ENCODE measurements at places on chromosomes 7 and 10.
A peak's percentile ranks its signal among the peaks of the same experiment; 100 is the strongest.

- no peak for DNase-seq
Measured at GRCh38 chr10:78035025-78035424, 1.4 kb downstream of the RPS24 start.

- DNase-seq: no peak
Measured at GRCh38 chr7:53900856-53901528, 641.2 kb upstream of the VSTM2A start.

DNA sequence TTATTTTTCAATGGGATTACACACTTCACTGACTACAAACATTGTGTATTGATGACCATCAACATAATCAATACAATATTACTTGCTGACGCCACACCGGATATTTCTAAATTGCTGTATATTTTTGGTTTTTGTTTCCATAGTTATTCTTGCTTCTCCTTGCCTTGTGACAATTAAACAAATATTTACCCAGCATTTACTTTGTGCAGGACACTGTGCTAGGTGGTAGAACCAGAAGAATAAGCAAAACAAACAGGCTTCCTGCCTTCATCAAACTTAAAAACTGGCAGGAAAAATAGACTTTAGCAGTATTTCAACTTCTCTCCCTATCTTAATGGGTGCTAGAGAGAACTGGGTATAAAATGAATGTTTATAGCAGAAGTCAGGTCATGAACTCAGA lies 50.6 kb downstream of the ZNF277 start:
- DNase-seq: no peak

DNA sequence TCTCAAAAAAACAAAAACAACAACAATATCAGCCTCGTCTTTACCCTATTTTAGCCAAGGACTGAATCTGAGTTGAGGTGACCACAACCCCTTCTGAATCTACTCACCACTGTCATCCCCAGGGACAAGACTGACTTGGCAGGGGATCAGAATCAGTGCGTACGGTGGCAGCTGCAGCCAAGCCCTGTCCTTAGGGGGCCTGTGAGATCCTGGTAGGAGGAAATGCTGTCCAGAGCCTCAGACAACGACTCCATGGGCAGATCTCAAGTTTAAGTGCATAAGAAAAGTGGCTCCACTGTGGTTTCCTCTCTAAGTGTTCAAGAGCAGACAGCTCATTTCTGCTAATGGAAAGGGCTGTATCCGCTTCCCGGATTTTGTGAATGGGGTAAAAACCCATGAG lies 22.4 kb upstream of the CYTH3 start:
- no peak for DNase-seq

- DNase-seq: no peak
Measured at GRCh38 chr7:118281196-118281595, 56.7 kb downstream of the ANKRD7 start.

- DNase-seq: peak; percentile 44
Measured at GRCh38 chr10:101974091-101974971, 81.6 kb downstream of the ARMH3 start.

DNA sequence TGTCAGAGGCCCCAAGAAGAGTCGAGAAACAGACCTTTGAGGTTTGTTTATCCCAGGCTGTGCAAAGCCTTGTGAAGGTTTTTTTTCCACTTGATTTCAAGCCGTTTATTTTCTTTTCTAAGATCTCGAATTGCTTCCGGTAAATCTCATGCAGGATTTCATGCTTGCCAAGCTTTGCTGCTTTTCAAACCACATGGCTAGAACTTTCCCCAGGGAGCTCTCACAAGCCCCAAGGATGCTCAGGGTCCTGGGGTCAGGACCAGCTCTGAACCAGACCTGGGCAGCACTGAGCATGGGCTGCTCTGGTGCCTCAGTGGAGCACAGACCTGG lies 48.0 kb upstream of the AQP1 start:
- no peak for DNase-seq

GRCh38 chr10:103555325-103555649 lies 61.8 kb downstream of the NEURL1 start:
- no peak for DNase-seq

GRCh38 chr7:28447071-28447470 lies 34.8 kb downstream of the CREB5 start:
- no peak for DNase-seq

DNA sequence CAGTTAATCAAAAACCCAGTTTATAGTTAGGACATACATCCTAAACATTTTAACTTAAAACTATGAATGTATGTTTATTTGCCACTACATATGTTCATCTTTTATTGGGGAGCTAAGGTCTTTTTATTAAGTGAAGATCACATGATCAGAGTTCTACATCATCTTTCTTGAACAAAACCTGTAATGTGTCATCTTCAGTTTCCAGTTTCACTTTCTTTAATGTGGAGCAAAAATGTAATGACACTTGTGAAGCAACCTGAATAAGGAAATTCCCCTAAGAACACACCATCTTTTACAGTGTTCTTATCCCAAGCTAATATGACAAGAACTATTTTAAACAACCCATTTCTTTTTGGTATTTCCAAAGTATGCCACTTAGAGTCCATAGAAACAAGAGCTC lies 166.7 kb upstream of the BET1 start:
- no peak for DNase-seq

DNA sequence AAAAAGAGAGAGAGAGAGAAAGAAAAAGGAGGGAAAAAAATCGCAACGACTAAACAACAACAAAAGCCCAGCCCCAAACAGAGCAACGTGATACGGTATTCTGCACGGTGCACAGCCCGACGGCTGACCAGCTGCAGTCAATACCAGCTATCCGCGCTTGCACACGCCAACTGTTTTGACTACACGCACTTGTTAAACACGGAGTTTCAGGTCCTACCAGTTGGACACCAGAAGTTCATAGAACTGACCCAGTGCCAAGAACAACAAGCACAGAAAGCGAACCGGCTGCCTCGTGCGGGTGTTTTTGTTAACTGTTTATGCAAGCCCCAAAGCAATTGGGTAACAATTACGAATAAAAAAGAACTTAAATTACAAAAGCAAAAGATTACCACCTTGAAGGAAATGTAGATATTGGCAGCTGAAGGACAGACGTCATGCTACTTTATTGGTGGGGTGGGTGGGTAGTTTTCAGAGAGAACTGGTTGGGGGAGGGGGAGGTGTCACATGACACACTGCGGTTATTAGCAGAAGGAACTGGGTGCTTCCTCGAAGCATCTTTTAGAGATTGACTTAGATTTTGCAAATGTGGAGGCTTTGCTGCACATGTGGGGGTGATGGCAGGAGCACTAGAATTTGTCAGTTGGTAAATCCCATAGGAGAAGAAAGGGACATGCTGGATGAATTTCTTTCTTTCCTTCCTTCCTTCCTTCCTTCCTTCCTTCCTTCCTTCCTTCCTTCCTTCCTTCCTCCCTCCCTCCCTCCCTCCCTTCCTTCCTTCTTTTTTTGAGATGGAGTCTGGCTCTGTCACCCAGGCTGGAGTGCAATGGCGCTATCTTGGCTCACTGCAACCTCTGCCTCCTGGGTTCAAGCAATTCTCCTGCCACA lies 110.6 kb upstream of the EFCAB10 start:
- peak; percentile 83 for DNase-seq

GRCh38 chr7:70044064-70044463 lies 445.8 kb downstream of the AUTS2 start:
- no peak for DNase-seq

DNA sequence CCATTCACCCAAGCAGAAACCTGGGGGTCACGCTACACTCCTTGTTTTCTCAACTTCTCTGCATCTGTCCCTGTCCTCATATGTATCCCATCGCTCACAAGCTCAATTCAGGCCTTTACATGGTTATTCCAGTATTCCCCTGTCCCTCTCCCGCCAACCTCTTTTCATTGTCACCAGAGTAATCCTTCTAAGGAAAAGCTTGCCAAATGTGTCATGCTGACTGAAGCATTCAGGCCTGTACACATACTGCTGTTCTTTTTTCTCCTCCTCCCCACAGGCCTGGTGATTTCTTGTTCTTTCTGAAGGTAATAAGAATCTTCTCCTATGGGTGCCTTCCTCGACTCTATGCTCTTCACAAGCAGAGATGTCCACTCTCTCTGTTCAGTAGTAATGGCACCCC lies 282.2 kb downstream of the PHTF2 start:
- DNase-seq: no peak

DNA sequence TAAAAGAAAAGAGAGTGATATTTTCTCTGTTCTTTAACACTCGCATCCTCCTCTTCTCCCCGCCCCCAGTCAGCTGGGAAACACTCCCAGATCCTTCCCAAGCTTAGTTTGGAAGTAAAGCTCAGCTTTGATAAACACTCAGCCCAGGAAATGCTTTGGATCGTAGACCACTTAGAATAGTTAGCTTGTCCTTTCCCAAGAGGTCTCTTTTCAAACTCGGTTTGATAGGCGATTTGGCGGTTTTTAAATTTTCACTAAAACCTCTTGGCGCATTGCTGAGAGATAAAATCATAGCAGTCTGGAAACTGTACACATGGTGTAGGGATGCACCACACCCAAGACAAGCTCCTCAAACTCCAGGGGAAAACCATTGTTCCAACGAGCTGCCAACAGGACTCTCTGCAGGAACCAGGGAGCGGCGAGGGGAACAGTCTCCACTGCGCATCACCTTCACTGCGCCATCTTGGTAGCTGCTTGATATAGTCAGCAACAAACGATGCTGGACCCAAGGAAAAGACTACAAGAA lies 22.3 kb downstream of the SMURF1 start:
- DNase-seq: no peak

DNA sequence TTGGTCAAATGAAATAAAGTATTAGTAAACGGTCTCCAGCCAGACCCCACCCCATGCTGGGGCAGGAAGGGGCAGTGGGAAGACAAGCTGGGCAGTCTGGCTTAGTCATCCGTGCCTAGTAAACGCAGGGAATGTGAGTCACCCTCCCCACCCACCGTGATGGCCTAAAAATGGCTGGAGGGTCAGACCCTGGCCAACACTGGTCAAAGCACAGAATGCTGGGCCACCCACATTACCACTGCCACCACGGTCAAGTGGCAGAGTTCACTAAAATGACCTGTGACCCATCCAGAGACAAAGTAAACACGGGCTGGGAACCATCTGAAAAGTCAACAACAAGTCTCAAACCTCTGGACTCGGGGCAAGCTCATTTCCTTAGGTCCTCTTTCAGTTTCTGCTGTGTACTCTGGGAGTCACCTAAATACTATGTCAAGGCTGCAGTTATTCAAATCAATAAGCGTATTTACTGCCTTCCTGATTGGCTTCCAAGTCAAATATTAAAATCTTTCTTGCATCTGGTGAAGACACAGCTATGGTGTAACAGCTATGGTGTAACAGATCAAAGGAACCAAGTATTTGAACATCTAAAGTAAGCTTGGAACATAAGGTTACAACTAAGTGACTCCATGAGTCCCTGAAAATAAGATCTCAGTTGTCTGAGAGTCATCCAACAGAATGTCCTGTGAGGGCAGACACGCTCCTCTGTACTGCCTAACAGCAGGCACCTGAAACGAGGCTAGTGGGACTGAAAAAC lies 3.0 kb downstream of the ZFAND2A start:
- DNase-seq: no peak

DNA sequence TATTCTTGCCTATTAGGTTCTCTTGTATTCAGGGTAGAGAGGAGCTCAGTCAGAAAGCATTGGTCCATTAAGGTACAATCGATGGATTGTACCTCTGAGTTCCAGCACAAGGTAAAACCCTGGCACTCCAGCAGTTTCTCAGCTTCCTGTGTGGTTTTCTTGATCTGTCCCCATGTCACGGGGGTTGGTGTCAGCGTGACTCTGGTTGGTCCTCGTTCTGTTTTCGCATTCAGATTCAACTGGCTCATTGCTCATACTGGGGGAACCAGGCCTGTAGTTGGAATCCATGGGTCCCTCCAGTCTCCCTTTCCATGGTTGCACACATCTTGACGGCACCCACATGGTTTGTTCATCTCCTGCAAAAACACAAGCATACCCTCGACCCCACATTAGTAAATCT lies 32.7 kb upstream of the RASGEF1A start:
- peak; percentile 22 for DNase-seq

- DNase-seq: no peak
Measured at GRCh38 chr7:155064186-155064585, 5.9 kb upstream of the HTR5A start.

GRCh38 chr7:29883462-29884398 lies 77.4 kb downstream of the WIPF3 start:
- DNase-seq: peak; percentile 21

GRCh38 chr7:135789956-135790355 lies 41.3 kb upstream of the FAM180A start:
- DNase-seq: no peak

- DNase-seq: no peak
Measured at GRCh38 chr7:40972426-40972825, 730.5 kb downstream of the INHBA start.

DNA sequence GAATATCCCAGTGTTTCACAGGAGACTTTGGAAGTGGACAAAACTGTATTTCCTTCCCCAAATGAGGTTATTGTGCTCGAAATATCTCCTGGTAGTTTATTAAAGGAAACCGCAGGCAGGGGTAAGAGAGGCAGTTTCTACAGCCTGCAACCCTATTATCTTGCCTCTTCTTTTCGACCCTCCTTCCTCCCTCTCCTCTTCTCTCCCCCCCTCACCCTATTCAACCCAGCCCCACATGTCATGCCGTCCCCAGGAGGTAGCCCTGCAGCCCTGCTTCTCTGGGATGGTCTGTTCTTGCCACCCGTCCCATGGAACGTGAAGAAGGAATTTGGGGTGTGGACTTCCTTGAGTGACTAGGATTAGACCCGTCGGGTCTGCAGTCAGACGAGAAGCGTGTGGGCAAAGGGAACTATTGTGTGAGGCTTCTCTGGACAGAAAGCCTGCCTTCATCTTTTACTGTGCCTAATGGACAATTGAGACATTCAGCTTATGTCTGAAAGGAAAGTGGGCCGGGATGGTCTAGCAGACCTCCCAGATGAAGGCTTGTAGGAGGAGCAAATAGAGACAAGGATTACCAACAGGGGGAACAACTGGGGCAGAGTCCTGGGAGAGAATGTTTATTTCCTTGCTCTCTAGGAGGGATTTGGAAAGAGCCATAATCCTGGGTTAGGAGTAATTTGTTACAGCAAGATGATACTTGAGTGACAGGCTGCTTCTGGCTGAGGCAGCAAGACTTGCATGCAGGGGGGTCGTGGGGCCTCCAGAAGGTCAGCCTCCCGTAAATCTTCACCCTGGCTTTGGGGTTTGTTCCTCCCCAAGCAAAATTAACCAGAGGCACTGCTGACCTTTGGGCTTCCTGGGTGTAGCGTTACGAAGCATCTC lies 77.8 kb downstream of the TCF7L2 start:
- DNase-seq: peak; percentile 48

DNA sequence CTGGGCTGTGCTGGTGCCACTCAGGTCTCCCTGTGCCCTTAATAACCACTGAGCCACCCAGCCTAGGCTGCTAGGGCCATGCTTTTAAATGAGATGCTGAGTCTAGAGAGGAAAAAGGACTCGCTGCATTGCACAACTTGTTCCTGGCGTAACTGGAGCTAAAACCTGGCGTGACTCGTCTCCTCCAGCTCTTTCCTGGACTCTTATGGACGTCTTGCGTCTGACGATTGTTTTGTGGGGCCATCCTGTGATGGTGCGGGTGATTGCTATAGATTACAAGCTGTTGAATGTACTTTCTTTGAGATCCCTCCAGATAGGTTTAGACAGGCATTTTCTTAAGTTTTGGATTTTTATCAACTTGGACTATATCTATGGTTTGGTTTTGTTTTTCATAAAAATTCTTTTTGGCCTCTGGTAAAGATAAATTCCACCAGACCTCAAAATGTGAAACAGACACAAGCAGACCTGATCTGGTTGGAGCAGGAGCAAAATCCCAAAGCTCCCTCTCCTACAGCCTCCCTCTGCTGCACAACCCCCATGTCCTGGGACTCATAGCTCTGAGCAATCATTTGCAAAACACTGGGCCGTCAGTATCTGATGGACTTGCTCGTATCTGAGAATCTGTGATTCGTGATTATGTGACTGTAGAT lies 230.3 kb downstream of the ARHGAP12 start:
- DNase-seq: no peak

GRCh38 chr7:121259826-121260225 lies 69.0 kb upstream of the WNT16 start:
- DNase-seq: no peak
